Pancreas (tissue), 10 donors: ENCODE measurements at places on chromosomes 3 and 15. TPM values are rescaled to one million over a fixed set of nuclear protein-coding genes. Genes with fewer than 3 reads are reported as not detected.

DNA sequence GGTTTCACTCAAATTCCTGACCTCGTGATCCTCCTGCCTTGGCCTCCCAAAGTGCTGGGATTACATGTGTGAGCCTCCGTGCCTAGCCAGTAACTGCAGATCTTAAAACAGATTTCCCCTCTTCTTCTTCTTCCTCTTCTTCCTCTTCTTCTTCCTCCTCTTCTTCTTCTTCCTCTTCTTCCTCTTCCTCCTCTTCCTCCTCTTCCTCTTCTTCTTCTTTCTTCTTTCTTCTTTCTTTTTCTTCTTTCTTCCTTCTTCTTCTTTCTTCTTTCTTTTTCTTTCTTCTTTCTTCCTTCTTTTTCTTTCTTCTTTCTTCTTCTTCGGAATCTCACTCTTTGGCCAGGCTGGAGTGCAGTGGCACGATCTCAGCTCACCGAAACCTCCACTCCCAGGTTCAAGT, 7.8 kb downstream of the USP3 start:
- no peak for DNase-seq

- DNase-seq = no peak
These were observed 282.5 kb upstream of the TTC14 start for GRCh38 chr3:180319461-180319860.

DNA sequence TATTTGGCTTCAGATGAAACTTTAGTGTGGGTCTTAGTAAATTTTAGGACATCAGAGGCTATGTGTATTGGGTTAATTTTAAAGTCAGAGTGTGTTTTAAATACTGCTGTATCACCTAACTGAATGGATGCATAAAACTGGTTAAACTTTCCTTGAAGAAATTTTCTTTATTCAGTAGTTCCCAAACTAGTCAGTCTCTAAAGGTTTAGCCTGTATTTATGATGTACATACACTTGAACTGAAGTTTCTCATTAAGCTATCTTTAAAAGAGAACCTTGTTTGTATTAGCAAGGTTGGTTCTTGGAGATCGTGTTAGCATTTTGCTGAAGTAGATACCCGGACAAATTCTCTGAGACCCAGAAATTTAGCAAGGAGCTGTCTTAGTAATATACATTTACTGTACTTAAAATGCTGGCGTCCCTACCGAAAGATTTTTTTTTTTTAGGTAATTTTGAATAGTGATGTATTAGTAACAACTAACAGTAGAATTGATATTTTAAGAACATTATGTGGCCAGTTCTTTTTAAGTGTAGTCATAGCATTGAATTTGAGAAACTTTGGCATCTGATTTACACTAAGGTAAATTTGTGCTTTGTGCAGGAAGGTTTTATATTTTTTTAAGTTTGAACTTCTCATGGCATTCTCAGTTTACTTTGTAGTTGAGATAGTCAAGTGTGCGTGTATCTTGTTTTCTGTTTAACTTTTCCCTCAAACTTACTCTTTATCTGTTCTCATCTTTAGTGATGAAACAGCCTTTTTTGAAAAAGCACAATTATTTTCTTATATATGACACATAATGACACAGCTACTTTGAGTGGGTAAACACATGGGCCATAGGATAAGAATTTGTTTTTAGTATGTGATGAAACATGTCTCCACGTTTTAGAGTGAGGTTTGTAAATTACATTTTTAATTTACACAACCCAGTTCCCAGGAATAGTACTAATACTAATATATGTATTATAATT, 2.9 kb downstream of the DIPK2A start:
- DNase-seq = no peak

DNA sequence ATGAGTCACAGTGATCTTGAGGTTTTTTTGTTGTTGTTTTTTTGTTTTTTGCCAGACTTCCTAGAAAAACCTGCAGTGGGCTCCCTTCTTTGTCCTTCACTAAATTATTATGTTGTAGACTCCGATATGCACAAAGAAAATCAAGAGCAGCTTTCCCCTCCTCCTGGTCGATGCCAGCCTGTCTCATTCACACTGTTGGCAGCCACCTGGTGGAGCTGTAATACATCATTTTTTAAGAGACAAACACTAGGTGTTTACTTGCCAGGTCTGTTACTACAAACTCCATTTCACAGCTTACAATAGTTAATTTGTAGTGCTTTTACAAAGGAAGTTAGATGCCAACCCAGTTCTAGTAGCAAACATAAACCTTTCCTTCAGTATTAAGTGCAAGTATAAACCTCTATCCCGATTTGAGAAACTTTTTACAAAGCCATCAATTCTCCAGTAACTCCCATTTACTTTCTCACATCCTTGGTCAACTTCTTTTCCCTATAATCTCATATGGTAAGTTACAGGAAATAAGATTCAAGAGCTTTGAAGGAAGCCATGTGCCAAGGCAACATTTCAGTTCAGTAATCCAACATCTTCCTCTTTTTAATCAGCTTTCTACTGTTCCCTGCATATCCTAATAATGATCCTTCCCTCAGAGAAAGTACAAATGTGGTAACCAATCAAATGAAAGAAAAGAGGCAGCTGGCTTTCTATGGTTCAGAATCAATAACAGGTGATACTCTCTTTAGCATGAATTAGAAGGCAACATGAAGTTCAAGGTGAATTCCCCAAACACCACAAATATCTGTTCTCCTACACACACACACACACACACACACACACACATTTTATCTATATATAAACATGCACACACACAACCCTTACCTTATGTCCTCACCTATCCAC, 14.0 kb downstream of the AAGAB start:
- no peak for DNase-seq

Gene ERICH6
- total RNA-seq = not detected

DNA sequence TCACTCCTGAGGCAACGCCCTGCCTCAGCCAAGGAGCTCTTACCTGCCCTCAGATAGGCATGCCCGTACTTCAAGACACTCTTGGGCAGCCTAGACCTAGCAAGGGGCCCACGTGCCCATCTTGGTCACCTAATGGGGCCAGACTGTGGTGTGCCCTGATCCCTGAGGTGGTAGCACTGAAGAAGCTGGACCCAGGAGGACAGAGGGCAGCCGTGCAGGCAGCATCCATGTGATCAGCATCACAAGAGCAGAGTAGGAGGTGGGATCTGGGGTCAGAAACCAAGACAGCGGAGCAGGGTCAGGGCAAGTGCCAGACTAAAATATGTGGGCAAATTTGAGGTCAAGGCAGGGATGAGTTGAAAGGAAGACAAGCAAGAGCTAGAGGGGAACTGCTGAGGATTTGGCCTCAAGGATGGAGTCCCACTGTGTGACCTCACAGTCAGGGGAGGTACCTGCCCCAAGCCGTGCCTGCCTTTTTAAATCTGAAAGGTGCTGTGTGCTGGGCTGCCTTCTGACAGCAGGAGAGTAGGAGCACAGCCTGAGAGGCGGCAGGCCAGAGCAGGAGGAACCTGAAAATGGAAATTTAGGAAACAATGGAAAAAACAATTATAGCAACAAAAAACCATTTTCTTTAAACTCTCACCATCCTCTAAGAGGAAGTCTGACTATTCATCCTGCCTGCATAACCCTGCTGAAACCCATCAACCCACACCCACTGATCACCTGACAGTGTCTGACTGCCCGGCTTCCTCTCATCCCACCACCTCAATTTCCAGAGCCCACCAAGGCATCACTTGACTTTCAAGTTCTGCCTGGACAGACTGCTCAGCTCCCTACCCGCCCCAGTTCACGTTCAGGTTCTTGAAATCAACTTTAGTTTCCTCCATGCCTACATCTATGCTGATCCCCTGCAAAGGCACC, 7.3 kb downstream of the ZBTB38 start:
- DNase-seq = no peak

DNA sequence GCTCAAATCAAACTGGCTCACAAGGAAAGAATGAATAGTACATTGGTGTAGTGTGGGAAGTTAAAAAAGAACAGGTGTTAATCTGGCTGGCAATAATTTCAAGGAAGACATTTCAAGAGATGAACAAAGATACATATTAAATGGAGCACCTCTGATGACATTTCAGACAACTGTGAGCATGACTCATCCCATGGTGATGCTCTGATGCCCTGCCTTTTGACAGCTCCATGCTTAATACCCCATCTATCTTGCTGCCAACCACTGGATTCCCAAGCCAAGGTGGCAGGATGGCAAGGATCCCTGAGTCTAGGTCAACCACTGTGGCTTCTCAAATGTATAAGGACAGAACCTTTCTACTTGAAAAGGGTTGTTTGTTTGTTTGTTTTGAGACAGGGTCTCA, 29.3 kb downstream of the LRRC2 start:
- no peak for DNase-seq

GRCh38 chr3:171416061-171416460, 44.1 kb downstream of the TNIK start:
- DNase-seq = no peak

Gene ADAMTS9
- 11.4 TPM for total RNA-seq

Gene P2RY1
- total RNA-seq = 1.6 TPM

DNA sequence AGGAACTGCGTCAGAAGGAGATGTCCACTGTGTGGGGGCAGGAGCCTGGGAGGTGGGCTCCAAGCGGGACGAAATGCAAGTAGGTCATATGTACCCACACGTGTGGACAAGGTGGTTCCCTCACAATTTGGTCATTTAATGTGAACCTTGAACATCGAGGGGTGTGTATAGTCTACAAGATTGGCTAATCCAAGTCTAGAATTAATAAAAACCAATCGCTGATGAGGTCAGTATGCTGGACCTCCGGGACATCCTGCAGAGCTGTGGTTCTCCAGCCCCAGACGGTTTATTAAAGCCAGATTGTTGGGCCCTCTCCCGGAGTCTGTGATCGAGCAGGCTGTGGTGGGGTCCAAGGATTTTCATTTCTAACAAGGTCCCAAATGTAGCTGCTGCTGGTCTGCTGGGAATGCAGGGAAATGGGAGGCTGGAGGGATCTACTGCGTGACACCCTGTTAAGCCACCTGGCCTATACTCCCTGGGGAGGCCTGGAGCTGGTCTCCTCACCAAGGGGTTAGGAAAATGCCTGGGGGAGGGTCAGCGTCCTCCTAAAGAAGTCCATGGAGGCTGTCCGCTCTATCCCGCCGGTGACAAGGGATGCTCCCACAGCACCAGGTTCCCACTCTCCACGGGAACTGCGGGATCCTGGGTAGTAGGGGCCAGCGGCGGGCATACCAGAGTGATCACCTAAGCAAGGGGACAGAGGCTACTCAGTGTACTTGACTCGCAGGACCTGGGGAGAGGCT, 25.1 kb downstream of the PCSK6 start:
- no peak for DNase-seq

Gene C3orf20
- total RNA-seq = 0.12 TPM

Gene ULK4
- 3.5 TPM for total RNA-seq

Gene LMOD3
- not detected for total RNA-seq

GRCh38 chr3:57796261-57796660, 40.2 kb downstream of the SLMAP start:
- DNase-seq = no peak

- no peak for DNase-seq
These were observed 71.5 kb downstream of the FOXP1 start for GRCh38 chr3:71512000-71512399.

DNA sequence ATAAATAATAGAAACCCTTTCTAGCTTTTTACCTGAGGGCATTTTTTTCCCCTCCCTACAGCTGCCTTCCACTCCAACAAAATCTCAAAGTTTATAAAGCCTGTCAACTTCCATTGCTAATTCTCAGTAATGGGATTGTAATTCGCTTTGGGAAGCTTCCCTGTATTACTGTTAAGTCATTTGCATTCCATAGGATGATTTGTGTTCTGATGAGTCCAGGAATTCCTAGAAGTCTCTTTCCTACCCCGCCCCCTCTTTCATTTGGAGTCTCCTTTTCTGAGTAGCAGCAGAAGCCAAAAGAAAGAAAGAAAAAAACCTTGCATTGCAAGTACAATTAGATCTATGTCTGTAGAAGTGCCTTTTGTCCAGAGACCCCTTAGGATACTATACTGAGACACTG, 1033.3 kb downstream of the IGSF11 start:
- DNase-seq = no peak

- no peak for DNase-seq
These were observed 414.0 kb upstream of the ZNF717 start for GRCh38 chr3:76199382-76199781.

GRCh38 chr15:42404461-42405235, 45.3 kb downstream of the CAPN3 start:
- DNase-seq = no peak

GRCh38 chr3:150378301-150378748, 29.8 kb upstream of the TSC22D2 start:
- DNase-seq = no peak

- DNase-seq = peak; percentile 80
These were observed 416 bp downstream of the PBRM1 start for GRCh38 chr3:52685285-52685708.

DNA sequence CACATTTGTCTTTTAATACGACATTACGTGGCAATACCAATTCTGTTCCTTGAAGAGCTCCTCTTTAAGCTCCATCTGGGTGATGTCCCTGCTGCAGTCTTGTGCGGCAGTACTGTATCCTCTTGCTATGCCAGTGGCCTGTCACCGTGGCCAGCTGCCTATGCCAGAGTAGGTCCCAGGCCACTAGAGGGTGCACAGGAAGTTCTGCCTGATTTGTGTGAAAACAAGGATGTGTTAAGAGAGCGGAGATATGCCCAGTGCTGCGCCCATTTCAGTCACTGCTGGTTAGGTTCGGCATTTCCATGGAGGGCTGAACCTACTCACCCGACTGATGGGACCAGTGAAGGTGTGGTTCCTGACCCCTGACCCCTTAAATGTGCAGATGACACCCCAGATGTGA, 25.2 kb downstream of the NIPA1 start:
- DNase-seq = peak; percentile 75

GRCh38 chr15:72387741-72388140, 10.4 kb upstream of the TMEM202 start:
- no peak for DNase-seq

DNA sequence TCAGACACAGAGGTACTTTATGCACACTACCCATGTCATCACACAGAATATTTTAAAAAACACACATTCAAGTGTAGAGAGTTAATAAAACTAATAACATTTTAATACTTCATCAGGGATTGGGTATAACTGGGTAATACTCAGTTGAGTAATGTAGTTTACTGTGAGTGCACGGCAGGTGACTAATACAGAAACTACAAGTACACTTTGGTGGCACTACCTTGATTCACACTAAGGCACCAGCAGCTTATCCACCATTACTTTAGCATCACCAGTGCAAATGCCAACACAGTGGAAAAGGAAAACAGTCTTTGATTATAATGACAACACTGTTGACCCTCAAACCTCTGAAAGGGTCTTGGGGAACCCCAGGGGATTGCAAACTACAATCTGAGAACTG, 33.6 kb downstream of the ZNF280D start:
- DNase-seq = no peak

Gene CCR4
- 0.09 TPM for total RNA-seq
